ENCODE measurements at places on chromosomes 5 and 9.

GRCh38 chr5:168140241-168140640 lies 151.2 kb upstream of the WWC1 start:
- DNase-seq = no peak

DNA sequence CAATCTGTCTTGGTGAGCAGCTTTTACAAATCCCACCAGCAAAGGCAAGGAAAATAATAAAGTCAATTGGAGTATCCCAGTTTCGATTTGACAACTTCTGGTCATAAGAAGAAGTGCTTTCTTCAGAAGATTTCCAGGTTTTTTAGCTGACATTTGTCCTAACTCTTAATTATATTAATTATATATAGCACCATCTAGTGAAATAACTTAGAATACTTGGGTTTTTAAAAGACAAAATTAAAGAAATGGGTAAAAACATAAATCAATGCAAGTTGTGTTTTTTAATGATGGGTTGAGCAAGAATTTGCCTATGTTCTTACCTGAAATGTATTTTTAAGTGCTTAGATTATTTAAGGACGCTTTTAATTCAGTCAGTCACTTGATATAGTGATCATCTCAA lies 421.8 kb downstream of the ACTL7B start:
- DNase-seq = no peak

DNA sequence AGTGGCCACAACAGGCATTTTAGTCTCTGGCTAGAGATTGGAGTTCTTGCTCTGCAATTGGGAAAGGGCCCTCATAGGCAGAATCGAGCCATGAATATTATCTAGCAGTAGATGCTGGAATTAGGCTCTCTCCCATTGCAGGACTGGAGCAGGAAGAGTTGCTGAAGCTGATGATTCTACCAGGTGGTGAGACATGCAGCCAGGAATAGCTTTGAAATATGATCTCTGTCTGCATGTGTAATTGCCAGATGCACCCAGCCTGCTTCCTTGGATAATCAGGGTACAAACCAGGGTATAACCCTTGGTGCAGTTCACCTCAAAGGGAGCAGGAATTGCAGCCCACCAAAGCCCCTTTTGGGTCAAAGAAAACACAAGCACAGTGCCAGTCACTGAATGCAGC lies 211.4 kb upstream of the FTMT start:
- no peak for DNase-seq

DNA sequence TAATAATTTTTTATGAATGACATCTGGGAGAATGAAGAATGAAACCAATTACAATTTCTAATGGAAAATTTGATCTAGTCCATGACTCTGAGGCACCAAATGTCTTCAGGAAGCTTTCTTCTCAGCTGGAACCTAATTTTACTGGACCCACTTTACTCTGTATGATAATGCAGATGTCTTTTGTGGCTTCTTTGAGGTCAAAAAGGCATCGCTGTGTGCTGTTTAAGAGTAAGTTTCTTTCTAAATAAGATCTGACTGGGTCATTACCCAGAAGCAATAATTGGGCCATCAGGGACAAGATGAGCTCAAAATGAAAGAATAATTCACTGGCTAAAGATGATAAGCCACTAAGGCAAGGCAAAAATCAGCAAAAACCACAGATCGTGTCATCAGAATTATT lies 633.4 kb downstream of the PSAT1 start:
- no peak for DNase-seq

DNA sequence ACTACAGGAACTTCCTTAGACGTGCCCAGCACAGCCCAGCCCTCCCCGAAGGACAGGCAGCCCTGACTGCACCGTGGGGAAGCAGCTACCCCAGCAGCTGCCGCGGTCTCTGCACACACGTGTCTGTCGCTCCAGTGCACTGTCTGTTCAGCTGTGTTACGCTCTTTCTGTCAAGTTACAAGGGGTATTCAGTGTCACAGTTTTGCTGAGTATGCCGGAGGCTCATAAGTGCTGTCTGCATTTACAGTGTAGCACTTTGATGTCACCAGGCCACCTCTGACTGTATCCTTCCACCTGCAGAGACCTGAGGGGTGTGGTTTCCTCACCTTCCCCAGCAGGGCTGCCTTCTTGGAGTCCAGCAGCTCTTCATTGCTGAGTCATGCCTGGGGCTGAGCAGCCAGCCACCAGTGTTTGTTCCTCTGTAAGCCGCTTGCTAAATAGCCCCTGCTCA lies 126.8 kb downstream of the EHMT1 start:
- peak; percentile 57 for DNase-seq

DNA sequence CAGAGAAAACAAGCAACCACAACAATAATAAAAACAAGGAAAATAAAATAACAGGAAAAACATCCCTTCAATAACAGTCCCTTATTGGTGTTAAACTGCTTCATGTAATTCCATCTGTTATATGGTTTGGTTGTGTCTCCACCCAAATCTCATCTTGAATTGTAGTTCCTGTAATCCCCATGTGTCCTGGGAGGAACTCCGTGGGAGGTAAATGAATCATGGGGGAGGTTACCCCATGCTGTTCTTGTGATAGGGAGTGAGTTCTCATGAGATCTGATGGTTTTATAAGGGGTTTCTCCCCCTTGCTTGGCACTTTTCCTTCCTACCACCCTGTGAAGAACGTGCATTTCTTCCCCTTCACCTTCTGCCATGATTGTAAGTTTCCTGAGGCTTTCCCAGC lies 369.8 kb downstream of the TMEM232 start:
- DNase-seq = no peak

- DNase-seq = no peak
Measured at GRCh38 chr5:150723845-150724244, 23.0 kb upstream of the RBM22 start.

DNA sequence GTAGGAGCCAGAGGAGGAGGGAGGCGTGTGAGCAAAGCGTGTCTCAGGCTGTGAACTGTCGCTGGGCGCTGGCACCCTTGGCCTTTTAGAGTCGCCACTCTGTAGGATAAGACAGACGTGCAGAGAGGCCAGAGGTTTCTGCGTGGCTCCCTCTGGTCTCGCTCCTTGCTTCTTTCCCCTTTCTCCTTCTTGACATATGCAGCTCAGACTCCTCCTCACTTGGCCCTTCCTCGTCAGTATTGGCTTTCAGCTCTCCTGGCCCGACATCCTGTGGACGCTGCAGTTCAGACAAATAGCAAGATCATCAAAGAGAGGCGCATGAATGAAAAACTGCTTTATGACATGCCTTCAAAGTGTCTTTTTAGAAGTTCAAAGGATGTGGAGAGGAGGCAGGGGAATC lies 116.8 kb upstream of the SPRY4 start:
- DNase-seq = peak; percentile 22
